ENCODE measurements at places on chromosomes 6 and 20.

DNA sequence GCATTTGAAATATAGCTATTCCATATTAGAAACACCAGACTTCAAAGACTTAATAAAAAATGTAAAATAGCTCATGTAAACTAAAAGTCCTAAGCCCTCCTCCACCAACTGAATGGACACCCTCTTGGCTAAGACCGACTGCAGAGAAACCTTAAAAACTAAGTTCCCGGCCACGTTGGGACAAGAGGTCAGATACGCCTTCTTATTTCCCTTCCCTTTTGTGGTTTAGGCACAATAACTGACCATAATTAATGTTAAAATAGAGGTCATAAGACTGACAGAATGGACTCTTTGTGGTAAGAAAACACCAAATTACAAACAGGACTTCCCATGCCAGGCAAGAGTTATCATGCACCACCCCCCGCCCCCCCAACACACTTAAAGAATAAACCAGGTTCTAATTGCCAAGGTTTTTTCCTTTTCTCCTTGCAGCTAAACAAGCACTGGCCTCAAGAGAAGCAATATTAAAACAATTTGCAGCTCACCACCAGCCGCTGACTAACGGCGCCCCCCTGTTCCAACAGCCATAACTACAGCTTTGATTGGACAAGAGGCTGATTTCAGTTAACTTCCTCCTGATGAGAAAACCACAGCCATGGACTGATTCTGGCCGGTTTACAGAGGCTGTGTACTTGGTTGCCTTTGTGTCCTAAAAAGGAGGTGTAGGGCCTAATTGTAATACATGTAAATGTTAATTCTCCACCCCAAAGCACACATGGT is 10.7 kb upstream of the LAMP5 start:
- DNase-seq: peak; percentile 58

DNA sequence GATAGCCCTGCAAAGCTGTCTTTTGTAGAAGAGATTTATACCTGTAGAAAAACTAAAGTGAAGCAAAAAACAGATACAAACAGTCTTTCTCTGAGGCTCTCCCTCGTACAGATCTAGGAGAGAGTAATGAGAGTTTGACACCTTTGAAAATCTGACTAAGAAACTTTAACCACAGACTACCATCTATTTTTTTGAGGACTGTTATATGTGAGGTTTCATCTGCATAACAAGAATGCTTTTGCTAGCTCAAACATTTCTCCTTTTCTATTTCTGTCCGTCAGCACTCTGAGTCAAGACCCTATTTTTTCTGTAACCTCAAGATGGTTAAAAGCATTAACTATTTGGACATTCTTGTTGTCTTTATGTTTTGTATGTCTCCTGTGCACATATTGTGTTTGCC is 193.0 kb downstream of the BTBD3 start:
- no peak for DNase-seq

DNA sequence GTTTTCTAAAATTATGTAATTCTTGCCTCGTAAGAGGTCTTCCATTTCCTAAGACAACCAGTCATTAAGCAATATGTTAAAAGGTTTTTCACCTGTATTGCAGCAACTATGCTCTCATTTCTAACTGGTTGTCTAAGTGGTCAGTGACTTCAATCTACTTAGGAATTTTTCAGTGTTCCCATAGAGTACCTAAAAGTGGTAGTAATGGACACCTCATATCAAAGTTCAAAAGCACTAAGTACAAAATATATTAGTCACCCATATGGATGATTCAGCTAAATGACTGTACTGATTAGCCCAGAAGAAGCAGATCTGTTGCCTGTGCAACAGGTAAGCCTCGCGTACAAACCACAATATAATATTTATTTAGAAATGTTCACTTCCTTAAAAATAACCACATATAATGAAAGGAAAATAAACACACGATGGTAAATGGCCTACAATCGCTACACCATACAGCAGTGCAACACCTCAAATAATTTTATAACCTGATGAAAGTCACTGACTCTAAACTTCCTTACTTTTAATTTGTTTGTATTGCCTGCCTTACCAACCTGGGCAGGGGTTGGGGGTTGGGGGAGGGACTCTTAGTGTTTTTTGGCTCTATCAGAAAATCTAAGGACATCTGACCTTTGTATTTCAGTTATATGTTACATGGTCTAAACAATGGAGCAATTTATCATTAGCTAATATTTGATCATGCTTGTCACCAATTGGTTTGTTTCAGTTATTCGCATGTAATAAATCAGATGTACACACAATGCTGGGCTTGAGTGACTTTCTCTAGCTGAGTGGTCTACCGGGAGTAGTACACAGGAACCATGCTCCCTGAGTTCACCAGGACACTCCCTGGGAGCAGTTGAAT is 105.9 kb downstream of the HIVEP2 start:
- no peak for DNase-seq

GRCh38 chr6:118867181-118867580 is 26.8 kb upstream of the ASF1A start:
- no peak for DNase-seq

- no peak for DNase-seq
Observed at GRCh38 chr6:21850691-21851090, 257.1 kb downstream of the SOX4 start.

GRCh38 chr20:24948939-24949679 is at the start of gene CST7:
CST7 (plus strand) TSS chr20:24949269; CDS start chr20:24949506, 237 bp downstream.
- peak; percentile 97 for DNase-seq

GRCh38 chr6:36873612-36874442 is 776 bp downstream of the PPIL1 start:
- no peak for DNase-seq

GRCh38 chr6:148969603-148970061 is 222.8 kb downstream of the UST start:
- no peak for DNase-seq

DNA sequence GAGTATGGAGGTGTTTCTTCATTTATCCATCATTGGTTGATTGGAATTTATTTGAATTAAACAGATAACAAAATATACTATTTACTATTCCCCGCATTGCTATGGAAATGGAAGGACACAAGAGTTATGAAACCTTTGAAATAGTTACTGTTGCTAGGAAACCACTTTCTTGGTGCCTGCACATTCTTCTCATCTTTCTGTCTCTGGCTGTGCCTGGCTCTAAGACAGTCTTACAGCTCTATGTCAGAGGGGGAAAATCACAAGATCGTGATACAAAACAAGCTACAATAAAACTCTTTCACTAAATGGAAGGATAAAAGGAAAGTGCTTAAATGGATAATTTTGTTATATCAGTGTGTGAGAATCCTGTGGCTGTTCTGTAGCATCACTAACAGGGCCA is 453.0 kb downstream of the LMBRD1 start:
- DNase-seq: no peak

GRCh38 chr20:48940170-48940569 is 18.7 kb downstream of the ARFGEF2 start:
- no peak for DNase-seq

DNA sequence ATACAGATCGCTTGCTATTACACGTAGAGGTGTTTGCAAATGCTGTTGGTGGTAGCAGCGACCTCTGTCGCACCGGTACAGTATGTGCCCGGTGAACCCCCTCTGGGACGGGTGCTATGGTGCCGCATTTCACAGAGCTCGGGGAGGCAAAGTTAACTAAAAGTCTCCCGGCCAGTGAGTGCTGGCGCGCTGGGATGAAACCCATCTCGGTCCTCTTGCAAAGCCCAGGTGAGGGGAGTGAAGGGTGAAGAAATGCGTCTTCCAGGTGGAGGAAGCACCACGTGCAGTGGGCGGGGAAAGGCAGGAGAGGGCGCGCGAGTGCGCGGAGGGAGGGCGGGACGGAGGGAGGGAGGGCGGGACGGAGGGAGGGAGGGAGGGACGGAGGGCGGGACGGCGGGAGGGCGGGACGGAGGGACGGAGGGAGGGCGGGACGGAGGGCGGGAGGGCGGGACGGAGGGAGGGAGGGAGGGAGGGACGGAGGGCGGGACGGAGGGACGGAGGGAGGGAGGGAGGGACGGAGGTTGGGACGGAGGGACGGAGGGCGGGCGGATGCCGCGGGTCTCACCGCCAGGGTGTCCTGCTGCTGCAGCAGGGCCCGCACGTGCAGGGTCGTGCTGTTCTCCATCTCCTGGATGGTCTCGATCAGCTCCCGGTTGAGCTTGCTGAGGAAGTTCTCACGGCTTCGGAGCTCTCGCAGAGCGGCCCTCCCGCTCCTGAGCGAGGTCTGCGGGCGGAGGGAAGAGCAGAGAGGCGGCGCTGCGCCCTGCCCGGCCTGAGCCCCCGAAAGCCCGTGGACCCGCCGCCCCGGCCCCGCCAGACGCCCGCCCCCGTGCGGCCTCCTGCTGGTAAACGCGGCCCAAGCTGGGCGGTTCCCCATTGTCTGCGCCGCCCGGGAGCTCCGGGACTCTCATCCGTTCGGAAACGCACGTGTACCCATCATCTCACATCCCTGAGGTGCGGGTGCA is 11.7 kb downstream of the C20orf96 start:
- DNase-seq: no peak

DNA sequence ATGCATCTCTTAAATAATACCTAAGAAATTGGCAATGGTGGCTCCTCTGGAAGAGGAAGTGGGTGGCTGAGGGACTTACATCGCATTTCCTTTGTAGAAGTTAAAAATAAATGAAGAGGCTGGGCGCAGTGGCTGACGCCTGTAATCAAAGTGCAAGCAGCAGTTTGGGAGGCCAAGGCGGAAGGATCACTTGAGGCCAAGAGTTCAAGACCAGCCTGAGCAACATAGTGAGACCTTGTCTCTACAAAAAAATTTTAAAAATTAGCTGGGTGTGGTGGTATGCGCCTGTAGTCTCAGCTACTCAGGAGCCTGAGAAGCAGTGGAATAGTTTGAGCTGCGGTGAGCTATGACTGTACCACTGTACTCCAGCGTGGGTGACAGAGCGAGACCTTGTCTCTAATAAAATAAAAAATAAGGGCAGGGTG is 12.2 kb upstream of the NCOA3 start:
- no peak for DNase-seq

- DNase-seq: no peak
Observed at GRCh38 chr6:551829-552350, 105.0 kb downstream of the HUS1B start.

DNA sequence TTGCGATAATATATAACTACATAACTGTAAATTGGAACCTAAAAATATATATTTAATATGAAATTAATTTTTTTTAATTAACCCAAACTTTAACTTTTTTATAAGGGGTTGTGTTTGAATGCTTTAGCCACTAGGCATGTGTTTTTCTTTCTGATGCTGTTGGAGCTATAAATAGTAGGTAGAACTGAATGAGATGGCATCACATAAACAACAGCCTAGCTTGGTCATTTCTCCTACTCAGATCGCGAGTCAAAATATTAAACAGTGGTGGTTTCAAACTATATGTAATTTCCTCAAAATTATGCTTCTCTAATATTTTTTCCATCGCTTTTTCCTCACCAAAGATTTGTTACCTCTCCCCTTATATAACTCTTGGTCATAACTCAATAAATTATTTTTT is 243.2 kb downstream of the ARID1B start:
- no peak for DNase-seq

- DNase-seq: no peak
Observed at GRCh38 chr20:53984356-53985149, 85.8 kb downstream of the BCAS1 start.

- no peak for DNase-seq
Observed at GRCh38 chr6:30345852-30346251, 896 bp downstream of the RPP21 start.

GRCh38 chr20:47670913-47671312 is 114.4 kb downstream of the SULF2 start:
- DNase-seq: no peak

- DNase-seq: no peak
Observed at GRCh38 chr6:86936834-86937218, 502 bp upstream of the HTR1E start.

GRCh38 chr20:347317-347639 is 367 bp downstream of the NRSN2 start:
- no peak for DNase-seq
